ENCODE measurements at places on chromosomes 5 and 9.
A peak's percentile ranks its signal among the peaks of the same experiment; 100 is the strongest.

DNA sequence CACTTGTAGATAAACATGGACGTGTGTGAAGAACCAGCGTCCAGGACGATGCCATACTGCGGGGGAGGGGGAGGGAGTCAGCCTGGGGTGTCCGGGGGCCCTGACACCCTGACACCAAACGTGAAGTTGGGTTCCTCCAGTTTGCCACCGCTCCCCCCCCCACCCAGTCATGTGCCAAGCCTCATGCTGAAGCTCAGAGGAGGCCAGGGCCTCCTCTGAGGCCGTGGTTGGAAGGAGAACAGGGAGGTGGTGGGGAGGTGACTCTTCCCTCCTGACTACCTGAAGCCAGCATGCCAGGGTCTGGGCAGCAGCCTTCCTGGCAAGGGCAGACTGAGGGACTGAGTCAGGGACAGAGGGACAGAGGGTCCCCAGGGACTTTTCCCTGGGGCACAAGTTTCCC lies 1.6 kb downstream of the ENTPD2 start:
- DNase-seq: no peak

- no peak for DNase-seq
Observed at GRCh38 chr5:15797116-15797515, 297.1 kb downstream of the FBXL7 start.

DNA sequence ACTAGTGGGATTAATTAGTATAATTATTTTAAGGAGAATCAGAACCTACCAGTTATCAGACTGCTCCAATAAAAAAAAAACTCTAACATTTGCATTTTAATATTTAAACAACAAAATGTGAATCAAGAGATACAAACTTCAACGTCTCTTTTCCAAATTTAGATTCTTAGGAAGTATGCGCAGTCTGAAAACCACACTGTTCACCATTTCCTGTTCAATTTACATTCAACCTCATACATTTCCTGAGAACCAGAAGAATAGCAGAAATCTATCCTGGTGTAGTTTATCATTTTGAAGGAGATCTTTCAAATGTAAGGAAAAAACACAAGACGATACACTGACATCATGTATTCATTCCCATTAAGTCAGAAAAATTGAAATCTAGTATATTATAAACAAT lies 869.2 kb downstream of the EFNA5 start:
- no peak for DNase-seq

DNA sequence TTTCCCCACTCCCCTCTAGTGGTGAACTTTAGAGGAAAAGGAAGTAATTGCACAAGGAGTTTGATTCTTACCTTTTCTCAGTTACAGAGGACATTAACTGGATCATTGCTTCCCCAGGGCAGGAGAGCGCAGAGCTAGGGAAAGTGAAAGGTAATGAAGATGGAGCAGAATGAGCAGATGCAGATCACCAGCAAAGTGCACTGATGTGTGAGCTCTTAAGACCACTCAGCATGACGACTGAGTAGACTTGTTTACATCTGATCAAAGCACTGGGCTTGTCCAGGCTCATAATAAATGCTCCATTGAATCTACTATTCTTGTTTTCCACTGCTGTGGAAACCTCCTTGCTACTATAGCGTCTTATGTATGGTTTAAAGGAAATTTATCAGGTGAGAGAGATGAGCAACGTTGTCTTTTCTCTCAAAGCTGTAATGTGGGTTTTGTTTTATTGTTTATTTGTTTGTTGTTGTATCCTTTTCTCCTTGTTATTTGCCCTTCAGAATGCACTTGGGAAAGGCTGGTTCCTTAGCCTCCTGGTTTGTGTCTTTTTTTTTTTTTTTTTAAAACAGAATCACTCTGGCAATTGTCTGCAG lies 25.3 kb downstream of the SLC22A5 start:
- no peak for DNase-seq

DNA sequence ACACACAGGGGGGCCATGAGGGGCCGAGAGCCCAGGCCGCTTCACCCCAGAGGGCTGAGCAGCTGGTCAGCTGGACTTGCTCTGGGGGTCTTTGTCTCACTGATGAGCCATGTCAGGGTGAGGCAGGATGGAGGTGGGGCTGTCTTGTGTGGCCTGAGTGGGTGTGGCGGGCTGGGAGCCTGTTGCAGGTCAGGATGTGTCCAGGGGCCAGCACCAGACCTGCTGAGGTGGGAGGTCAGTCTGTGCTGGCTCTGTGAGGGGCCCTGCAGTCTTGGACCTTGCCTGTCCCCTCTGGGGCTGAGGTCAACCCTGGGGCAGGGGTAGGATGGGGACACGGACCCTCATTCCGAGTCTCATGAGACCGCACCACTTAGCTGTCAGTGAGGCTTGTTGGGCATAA lies 56.9 kb downstream of the RXRA start:
- no peak for DNase-seq

DNA sequence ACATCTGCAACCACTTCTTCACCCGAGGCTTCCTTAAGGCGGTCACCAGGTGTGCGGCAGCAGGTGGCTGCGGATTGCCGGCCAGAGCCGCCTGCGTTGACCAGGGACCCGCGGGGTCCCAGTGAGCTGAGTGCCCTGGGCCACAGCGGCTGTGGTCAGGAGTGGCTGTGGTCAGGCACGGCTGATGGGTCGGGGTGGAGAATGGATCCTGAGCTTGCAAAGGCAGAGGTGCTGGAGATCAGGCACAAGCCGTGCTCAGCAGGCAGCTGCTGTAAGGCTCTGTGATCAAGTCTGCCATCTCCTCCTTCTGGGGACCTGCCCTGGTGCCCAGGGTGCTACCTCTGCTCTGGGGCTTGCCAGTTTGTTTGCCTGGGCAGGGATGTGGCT lies 2.1 kb downstream of the UAP1L1 start:
- no peak for DNase-seq

- peak; percentile 92 for DNase-seq
Observed at GRCh38 chr5:115634343-115635132, 8.7 kb upstream of the TMED7 start.

DNA sequence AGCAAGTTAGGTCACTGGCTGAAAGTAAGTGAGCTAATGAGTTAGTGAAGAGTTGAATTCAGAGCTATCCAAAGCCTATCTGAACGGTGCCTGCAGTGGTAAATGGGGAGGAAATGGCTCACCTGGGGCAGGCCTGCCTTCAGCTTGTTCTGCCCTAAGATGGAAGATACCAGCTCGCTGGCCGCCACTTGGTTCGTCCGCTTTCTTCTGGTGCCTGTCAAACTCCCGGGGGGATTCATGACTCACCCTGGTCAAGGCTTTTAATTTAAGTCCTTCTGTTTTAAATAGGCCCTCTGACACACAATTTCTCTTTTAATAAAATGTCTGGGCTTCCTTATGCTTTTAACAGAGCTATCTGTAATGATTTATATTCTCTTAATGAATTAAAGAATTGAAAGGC lies 78.8 kb downstream of the CFAP90 start:
- DNase-seq: no peak

DNA sequence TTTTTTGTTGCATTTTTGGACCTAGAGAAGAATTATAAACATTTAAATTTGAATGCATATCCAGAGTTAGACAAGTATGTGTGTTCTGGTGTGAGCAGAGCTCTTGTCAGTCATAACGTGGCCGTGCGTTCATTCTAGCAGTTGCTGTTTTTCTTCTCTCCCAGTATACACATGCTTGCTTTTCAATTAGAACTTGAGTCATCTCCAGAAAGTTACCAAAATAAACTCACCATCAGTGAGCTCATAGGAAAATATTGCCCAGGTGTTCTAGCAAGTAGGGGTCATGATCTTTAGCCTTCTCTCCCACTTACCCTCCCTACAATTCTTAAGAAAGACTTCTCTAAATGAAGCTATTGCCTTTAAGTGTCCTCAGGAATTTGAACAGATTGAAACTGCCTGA lies 247.5 kb upstream of the TUT7 start:
- no peak for DNase-seq

DNA sequence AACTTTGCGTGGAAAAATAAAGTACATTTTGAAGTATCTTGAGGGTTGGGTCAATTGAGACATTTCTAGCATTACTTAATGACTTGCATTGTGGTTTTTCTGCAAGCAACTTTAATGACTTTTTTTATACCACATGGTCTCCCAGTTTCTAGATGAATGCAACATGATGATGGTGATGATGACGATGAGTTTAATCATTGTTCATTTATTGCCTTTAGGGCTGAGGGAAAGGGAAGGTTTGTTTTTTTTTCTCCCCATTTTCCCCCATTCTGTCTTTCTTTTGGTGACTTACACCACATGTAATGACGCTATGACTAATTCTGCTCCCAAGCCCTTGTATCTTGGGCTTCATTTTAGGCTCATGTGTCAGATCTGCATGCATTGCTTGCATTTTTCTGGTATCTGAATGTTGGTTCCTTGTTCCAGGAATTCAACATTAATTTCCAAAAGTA lies 57.7 kb upstream of the NXNL2 start:
- DNase-seq: no peak

Measured in left forelimb (tissue), 1 donor.